Uterus (tissue), 4 donors: ENCODE measurements at places on chromosomes 6 and 20.

- no peak for DNase-seq
Measured at GRCh38 chr6:131414956-131415355, 158.1 kb upstream of the ARG1 start.

DNA sequence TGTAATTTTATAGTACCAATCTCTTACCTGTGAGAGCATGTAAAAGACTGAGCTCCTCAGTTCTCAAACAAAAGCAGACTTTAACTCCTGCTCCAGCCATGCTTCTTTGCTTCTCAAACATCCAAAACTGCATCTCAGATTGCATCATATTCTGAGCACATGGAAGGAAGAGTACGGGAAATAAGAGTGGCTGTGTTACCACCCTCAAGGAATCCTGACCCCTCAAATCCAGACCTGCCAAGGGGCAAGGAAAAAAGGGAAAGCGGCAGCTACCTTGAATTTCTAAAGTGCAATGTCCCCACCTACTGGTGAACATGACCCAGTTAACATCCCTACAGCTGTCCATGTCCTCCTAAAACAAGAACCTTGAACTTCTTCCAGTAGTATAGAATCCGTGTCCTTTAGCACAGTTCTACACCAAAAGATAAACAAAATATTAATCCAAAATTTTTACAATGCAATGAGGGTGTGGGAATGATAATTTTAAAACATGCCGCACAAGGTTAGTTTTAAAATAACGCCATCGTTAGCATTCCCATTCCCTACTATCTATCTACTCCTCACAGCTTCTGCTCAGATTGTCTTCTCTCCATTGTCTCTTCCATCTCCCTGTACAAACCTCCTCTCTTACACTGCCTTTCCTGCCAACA lies 34.1 kb upstream of the HLA-DQB1 start:
- DNase-seq, result peak; percentile 17

GRCh38 chr6:164183556-164184123 lies 769.1 kb downstream of the QKI start:
- DNase-seq, result no peak

DNA sequence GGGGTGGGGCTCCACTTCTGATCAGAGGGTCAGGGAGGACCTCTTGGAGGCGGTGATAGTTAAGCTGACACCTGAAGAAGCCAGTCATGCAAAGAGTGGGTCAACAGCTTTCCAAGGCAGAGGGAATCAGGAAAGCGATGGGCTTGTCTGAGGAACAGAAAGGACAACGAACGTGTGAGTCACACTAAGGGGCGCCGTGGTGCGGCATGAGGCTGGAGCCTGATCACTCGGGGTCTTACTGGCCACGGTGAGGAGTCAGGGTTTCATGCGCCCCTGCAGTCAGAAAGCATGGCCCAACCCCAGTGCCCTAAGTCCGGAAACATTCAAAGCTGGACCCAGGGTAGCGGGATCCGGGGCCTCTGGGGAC lies 50.6 kb upstream of the SLC32A1 start:
- no peak for DNase-seq

GRCh38 chr6:4258733-4259132 lies 123.4 kb upstream of the ECI2 start:
- no peak for DNase-seq

GRCh38 chr6:120378582-120379220 lies 955.6 kb downstream of the TBC1D32 start:
- DNase-seq, result no peak

GRCh38 chr20:33667245-33667675 lies 517 bp downstream of the ACTL10 start:
- peak; percentile 50 for DNase-seq

GRCh38 chr6:132614554-132614953 lies 9.5 kb downstream of the TAAR2 start:
- DNase-seq, result no peak

DNA sequence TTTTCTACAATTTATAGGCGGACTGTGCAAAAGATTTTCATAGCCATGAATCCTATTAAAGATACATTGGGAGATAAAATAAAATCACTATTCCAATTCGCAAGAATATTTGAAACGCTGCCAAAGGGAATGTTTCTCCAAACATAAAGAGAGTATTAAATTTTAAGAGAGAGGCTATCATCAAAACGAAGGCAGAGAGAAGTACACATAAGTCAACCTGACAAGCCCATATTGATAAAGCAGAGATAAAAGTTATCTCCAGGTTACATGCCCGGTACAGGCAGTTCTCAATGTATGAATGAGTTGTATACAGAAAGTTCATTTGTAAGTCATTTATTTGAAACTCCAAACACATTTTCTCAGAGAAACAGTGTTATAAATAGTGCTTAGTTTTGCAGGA lies 193.1 kb downstream of the ATXN1 start:
- DNase-seq, result no peak

GRCh38 chr6:68679399-68679798 lies 44.3 kb downstream of the ADGRB3 start:
- no peak for DNase-seq

DNA sequence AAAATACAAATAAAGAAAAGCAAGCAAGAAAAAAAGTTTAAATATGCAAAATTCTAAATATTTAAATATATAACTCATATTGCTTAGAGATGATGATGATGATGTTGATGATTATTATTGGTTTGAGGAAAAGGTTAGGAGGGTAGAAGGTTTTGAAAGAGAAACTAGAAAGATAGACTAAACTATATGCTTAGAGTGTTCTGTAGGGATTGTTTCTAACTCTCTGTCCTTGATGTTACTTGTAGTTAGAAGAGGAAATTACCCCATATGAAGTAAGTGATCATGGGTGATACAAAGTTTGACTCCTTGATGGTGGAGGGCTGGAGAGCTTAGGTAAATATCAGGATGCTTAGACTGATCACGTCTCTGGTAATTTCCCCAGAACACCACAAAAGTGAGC lies 159.5 kb downstream of the MEI4 start:
- no peak for DNase-seq

- DNase-seq, result peak; percentile 55
Measured at GRCh38 chr6:43669922-43670622, 17.5 kb downstream of the MRPS18A start.

DNA sequence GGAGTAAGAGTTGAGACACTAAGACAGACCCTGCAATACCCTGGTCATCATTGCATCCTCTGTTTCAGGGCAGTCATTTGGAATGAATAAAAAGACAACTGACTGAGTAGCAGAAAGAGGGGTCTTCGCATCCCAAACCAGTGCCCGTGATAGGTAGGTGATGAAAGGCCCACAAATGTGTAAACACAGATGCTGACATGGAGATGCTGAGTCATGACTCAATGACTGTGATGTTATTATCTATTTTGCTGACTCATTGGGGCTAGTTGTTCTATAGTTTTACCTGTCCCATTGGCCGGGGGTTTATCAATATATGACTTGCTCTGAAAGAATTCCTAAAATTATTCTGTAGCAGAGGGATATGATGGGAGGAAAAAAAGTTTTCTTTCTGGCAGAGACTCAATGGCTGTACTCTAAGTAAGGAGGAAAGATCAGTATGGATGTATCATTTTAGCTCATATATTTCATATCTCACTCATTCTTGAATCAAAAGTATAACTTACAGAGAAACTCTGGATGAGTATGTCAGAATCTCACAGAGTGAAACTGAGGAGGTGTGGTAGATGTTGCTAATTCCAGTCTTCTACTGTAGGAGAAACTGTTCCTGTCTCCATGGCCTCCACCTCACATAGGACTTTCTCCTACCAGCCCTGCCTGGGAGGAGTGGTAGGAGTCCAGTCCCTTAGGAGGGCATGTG lies 119.9 kb upstream of the PREP start:
- DNase-seq, result no peak

- DNase-seq, result no peak
Measured at GRCh38 chr20:1442304-1442703, 24.3 kb downstream of the NSFL1C start.

DNA sequence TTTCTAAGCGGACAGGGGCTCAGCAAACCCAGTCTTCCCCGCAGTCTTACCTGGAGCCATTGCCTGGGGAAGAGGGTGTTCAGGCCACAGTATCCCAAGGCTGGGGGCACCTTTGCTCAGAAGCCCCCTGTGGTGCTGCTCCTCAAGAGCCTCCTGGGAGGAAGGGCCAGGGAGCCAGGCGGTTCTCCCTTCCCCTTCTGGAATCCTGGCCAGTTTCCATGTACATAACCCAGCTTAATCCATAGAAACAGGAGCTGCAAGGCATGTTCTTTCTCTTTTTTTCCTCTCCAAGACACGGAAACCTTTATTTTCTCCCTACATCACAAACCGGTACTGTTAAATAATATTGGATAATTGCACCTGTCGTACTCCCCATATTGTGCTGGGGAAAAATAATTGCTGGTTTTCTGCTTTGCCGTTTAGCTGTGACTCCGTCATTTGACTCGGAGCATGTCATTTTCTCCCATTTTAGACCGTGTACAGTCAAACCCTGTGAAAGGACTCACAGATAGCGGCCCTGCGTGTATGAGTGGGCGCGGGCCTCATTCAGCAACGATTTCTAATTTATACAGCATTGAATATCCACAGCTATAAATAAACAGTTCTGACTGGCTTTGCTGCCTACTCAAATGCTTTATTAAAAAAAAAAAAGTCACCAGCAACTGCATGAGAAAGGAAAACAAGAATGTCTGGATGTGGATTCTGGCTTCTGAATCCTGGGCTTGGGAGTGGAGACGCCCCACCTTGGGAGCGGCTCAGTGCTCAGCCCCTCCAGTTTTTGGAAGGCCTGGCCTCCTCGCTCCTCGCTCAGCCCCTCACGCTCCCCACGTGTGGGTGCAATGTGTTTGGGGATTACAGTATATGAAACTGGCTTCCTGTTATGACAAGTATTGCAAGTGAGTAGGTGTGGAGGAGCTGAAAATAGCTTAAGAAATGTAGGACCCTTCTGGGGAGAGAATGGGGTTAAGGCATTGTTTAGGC lies 67.3 kb downstream of the ADTRP start:
- no peak for DNase-seq

- no peak for DNase-seq
Measured at GRCh38 chr20:20442466-20442865, 74.6 kb downstream of the INSM1 start.

GRCh38 chr20:35561671-35562070 lies 19.8 kb downstream of the ERGIC3 start:
- DNase-seq, result no peak

- no peak for DNase-seq
Measured at GRCh38 chr6:75936682-75937081, 135.8 kb downstream of the IMPG1 start.

DNA sequence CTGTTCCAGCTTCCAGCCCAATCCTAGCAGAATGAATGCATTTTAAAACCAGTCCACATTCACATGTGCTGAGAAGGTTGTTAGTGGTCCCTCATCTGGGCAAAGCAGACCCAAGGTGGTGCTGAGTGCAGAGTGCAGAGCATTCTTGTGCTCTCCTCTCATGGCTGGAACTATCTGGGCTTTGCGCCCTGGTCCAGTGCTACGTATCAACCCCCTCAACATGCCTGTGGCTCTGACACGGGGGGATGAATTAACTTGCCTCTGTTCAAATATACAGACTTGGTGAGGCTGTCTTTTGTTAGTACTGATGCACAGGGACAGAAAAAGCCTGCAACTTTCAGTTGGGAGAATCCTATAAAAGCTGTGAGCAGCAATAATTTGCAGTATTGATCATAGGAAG lies 42.5 kb downstream of the PANK2 start:
- no peak for DNase-seq

DNA sequence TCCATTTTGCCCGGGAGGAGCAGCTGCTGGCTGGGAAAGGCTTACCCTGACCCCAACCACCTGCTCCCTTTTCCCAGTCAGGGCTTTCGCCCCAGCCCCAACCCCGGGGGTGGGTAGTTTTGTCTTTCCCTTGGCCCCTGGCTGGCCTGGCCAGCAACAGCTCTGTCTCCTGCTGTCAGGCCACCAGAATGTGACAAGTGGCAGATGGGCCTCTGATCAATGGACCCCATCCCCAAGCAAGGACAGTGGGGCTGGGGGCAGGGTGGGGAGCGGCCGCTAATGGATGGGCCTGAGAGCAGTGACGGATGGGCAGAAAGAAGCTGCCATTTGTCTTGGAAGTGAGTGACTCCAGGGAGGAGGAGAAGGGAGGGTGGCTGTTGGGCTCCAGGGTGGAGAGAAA lies 121.6 kb downstream of the DHX35 start:
- no peak for DNase-seq

DNA sequence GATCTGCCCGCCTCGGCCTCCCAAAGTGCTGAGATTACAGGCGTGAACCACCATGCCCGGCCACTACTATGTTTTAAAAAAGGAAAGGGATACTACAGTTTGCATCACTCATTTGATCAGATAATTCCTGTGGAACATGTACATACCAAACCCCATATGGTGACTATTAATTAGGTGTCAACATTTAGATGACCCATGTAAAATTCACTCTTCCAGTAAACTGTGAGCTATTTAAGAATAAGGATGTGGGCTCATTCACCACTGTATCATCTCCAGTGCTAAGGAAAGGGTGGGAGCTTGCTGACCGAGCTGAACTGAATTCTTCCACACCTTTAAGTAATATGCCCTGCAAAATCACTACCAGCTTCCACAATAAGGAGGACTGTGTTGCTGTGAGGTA lies 127.5 kb downstream of the BTBD9 start:
- DNase-seq, result no peak

- DNase-seq, result no peak
Measured at GRCh38 chr6:46410334-46410953, 80.8 kb downstream of the RCAN2 start.

- peak; percentile 27 for DNase-seq
Measured at GRCh38 chr6:43052842-43053544, 658 bp downstream of the CUL7 start.
